Hippocampal formation (tissue), 2 donors: ENCODE measurements at places on chromosomes 3 and 15.

GRCh38 chr15:74383286-74383685 lies 15.8 kb upstream of the CYP11A1 start:
- DNase-seq: no peak

GRCh38 chr3:126524429-126524988 lies 554 bp downstream of the CHST13 start:
- DNase-seq: no peak

GRCh38 chr3:169299889-169300288 lies 363.6 kb downstream of the MECOM start:
- no peak for DNase-seq

DNA sequence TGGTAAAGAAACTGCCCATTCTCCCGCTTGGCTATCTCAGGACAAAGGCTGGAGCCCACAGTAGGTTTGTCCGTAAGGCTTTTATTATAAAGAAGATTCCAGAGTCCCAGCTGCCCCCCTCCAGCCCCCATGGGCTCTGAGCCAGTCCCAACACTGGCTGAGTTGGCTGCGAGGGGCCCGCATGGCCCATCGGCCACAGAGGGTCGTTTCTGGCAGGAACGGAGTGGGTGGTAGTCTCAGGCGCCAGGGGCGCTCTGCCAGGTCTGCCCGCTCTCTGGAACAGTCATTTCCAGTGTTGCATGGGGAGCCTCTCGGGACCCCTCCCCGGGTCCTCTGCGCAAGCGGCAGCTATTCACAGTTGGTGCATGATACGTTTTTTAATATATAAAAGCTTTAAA lies 12.2 kb downstream of the H1-8 start:
- DNase-seq: no peak

GRCh38 chr15:100986158-100986896 lies 67.2 kb downstream of the LRRK1 start:
- DNase-seq: no peak

DNA sequence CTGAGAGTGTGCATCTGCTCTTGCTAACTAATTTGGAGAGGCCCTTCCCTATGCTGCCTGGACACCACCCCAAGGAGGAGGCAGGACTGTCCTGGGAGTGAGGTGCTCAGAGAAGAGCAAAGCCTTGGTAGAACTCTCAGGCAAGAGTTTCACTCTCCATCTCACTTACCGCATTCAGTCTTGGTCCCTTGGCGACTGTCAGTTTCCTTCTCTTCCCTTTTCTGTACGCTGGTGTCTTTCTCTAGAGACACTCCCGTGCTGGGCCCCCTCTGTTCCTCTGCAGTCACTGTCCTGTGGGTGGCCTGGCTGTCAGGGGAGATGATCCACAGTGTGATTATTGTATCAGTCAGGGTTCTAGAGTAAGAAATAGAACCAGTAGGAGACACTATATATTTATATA lies 44.0 kb downstream of the IDH2 start:
- no peak for DNase-seq

- no peak for DNase-seq
Measured at GRCh38 chr15:38021259-38021658, 86.8 kb downstream of the TMCO5A start.

- DNase-seq: no peak
Measured at GRCh38 chr3:123809597-123809996, 74.5 kb downstream of the MYLK start.

GRCh38 chr3:64104691-64105111 lies 81.4 kb upstream of the PSMD6 start:
- no peak for DNase-seq

GRCh38 chr3:57689367-57690053 lies 3.4 kb downstream of the DENND6A start:
- DNase-seq: no peak

DNA sequence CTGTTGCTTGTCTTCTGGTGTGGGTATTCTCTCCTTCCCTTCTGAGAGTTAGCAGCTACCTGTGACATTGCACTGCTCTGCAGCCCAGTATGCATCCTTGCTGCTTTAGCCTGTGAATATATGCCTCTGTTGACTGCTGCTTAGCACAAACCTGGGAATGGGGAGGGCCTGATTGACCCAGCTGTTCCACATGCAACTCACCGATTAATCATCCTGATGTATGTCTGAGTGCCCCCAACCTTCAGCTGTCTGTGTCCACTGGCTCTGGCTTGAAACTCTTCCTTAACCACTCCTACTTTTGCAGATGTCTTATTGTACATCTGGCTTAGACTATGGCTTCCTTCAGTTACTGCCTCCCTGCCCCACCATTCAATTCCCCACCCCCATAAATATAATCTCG lies 119.1 kb downstream of the RASA2 start:
- DNase-seq: no peak

DNA sequence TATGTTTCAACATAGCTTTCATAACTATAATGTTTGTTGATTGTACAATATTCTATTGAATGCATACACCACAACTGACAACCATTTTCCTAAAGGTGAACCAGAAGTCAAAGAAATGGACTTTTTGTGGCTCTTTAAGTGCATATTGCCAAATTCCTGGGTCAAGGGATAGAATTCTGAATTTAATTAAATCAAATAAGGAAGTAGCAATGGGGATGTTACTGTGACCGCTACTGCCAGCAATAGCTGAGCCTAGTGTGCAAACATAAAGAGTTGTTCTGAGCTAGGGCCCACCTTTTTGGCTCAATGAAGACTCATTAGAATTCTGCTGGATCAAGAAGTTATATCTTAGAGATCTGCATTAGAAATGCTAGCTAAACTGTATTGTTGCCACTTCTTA lies 17.3 kb upstream of the KBTBD8 start:
- DNase-seq: no peak

- DNase-seq: no peak
Measured at GRCh38 chr15:52870015-52870414, 79.9 kb upstream of the ONECUT1 start.

- DNase-seq: peak; percentile 4
Measured at GRCh38 chr3:19543212-19543841, 390.7 kb downstream of the EFHB start.

- no peak for DNase-seq
Measured at GRCh38 chr15:64635499-64636495, 139.6 kb downstream of the RBPMS2 start.

DNA sequence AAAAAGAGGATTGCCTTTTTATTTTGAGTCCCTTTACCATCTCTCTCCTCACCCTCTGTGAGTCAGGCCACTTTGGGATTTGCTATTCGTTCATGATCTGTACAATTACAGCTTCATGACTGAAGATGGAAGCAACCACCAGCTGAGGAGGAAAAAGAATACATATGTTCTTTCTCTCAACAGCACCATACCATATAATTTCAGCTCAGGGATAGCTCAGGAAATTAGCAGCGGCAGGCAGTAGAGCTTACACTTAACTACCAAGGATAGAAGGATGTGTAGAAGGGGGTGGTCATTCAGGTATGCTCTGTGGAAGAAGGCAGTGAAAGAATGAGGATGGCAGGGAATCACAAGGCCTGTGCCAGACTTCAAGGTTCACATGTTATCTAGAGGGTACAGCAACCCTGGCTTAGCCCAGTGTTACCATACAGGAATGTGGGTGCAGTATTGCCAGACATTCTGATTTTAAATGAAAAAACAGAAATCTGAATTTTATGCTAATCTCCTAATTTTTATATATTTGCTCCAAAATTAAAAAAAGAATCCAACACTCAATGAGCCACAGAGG lies 17.9 kb downstream of the PLS1 start:
- no peak for DNase-seq
